ENCODE measurements at places on chromosomes 16 and 17.
A peak's percentile ranks its signal among the peaks of the same experiment; 100 is the strongest.

DNA sequence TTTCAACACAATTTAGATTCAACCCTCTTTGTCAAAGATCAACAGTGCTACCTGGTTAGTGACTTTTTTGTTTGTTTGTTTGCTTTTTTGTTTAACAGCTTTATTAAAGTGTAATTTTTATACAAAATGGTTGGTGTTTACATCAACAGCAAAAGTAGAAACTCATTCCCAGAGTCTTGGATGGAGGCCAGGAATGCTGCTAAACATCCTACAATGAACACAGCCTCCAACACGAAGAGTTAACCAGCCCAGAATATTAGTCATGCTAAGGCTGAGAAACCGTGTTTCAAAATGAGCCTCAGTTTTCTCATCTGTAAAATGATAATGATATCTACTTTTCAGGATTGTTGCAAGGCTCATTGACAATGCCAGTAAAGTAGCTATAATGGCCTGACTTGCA lies 211.0 kb upstream of the MAF start:
- DNase-seq: no peak

DNA sequence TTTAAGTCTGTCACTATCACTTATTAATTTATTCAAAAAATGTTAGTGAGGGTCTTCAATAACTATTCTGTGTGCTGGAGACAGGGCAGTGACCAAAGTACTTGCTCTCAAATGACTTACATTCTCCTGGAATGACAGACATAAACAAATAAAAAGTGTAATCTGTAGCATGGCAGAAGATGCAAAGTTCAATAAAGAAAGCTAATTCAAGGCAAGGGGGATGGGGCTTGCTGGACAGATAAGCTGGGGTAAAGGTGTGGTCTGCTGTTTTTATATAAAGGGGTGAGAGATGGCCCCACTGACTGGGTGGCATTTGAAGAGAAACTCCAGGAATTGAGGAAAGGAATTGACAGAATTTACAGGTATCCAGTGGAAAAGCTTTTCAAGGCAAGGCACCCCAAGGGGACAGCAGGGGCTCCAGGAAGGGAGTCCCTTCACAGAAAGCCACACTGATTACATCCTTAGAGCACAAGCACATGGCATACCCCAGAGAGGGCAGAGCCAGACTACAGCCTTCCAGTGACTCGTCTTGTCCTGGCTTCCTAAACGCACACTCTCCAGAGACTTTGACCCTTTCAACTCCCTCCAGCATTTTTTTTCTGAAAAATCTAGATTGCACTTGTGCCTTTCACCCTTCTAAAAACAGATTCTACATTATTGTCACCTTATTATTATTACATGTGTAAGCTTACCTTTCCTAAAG lies 123.7 kb upstream of the HS3ST3A1 start:
- peak; percentile 29 for DNase-seq

DNA sequence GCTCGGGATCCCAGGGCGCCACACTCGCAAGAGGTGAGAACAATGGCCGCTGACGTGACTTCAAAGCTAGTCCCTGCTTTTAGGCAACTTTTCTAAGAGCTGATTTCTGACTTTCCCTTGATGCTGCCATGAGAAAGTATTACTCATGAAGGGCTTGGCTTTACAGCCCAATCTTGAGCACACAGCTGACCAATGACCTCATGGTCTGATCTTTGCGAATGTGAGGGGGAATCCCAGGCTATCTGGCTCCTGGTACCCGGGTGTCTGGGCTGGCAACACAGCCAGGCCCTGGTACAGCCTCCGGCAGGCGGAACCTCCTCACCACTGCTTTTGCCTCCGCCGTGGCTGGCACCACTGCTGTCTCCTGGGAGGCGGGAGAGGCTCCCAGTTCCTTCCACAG lies 17.5 kb downstream of the NDUFAF8 start:
- peak; percentile 30 for DNase-seq

DNA sequence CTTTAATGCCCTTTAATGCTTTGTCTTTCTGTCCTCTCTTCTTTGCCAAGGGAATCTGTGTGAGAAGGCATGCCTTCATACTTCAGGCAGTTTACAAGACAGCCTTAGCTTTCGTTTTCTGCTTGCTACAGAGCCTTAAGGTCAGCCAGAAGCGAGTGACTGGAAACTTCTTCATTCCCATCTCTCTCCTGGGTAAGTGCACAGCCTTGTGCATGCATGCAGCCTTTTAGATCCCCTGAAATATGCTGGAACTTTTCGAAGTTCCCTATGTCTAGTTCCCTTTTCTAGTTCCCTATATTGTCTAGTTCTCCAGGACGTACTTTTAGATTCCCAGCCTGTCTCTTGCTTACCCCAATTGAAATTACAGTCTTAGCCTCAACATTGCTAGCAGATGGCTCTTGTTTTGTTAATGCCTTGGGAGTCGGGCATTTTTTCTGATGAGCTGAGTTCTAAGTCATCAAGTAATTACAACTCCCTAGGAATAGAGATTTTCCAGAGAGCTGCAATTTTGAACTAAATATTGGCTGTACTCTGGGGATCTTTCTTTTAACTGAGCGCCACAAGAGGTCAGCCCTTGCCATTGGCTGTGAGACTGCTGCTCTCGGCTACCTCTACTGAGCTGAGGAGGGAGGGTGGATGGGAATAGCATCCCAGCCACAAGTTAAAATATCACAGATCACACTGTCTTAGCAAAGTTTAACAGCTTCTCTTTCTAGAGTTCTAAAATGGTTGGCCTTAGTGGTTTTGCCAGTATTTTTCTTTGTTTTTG lies 22.7 kb upstream of the PPM1D start:
- peak; percentile 37 for DNase-seq

DNA sequence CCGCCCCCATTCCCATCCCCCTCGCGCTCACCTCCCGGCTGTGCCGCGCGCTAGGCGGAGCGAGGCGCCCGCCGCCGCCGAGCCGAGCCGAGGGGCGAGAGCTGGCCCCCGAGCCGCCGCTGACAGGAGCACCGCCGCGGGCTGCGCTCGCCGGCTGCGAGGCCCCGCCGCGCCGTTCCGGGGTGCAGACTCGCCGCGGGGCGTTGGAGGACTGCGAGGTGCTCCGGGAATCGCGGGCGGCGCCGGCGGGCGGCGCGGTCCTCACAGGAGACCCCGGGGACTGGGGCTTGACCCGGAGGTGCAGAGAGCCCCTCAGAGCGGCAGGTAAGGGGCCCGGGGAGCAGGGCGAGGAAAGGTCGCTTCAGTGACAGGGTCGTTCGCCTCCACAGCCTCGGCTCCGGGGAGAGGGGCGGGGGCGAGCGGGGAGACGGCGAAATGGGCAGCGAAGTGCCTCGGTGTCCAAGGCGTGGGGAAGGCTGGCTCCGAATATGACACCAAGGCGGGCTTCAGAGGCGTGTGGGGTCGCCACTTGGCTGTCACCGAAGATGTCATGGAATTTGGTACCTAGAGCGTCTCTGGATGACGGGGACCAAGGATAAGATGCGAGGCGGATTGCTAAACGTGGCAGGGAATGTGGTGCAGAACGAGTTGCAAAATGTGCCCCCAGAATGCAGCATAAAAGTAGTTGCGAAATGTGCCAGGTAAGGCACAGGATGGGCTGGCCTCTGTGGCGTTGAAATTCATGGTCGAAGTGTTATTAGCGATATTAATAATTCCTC lies 580 bp downstream of the TANC2 start:
- peak; percentile 21 for DNase-seq

DNA sequence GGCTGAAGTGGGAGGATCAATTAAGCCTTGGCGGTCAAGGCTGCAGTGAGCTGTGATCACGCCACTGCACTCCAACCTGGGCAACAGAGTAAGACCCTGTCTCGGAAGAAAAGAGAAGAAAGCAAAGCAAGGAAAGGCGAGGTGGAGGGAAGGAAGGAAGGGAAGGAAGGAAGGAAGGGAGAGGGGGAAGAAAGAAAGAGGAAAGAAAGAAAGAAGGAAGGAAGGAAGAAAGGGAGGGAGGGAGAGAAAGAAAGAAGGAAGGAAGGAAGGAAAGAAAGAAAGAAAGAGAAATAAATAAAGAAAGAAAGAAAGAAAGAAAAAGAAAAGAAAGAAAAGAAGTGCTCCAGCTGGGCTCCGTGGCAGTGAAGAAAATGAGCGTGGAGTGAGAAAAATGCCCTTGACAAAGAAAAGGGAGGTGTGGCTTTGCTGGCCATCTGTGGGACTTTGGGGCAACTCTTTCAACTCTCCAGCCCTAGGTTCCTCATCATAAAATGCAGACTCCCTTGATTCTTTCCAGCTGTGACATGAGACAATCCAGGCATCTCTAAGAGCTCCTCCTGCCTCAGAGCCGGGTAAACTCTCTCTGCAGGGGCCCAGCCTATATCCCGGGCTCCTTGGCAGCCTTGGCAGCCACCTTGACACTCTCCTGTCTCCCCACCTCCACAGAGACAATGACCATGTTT lies 2.4 kb downstream of the GSDMA start:
- no peak for DNase-seq

DNA sequence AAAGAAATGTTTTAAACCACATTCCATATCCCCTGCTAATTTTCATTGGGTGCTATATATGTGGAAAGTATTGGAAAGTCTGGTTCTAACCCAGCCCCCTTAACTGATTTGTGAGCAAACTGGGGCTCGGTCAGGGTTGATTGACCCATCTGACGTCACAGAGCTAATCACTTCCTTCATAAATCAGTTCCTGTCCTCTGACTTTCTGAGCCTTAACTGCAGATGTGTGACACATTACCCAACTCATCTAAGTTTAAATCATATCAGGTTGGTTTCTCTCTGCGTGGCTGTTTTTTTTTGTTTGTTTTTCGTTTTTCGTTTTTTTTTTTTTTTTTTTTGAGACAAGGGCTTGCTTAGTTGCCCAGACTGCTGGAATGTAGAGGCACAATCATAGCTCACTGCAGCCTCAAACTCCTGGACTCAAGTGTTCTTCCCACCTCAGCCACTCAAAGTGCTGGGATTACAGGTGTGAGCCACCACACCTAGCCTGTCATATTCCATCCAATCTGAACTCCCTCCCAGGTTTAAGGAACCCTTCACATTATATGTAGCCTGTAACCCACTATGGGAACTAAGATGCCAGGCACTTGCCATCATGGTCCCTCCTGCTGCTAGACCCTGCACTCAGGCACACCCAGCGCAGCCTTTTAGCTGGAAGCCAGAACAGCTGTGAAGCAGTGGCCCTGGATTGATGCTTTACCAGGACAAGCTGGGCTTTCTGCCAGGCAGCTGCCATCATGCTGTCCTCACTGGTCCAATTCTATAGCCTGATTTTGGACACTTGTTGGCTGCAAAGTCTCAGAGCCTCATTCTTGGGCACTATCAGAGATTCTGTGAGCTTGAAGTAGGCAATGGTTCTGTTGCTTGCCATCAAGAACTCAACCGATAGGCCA lies 6.9 kb upstream of the BPTF start:
- DNase-seq: no peak
